ENCODE measurements at places on chromosomes 5 and 9.

- DNase-seq, result no peak
These were observed 6.0 kb upstream of the PRRT1B start for GRCh38 chr9:131539223-131539923.

GRCh38 chr5:14665101-14665822 is 744 bp downstream of the OTULIN start:
- no peak for DNase-seq

- DNase-seq, result no peak
These were observed 238.2 kb upstream of the ADAMTS16 start for GRCh38 chr5:4901924-4902323.

DNA sequence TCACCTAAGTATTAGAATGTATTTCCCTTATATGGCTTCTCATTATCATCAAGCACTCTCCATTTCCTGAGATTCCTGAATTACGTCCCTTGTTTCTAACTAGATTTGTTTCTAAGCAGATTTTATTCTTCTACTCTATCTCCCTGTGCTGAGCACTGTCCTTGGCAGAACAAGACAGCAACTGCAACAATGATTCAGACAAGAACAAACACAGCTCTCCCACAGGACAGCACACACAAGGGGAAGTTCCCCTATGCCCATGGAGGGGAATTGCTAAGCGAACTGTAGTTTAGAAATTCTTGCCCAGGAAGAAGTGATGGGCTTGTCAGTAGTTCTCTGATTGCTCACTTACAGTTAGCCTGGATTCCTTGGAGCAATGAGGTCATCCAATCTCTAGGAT is 759.9 kb downstream of the DTWD2 start:
- DNase-seq, result no peak

- DNase-seq, result no peak
These were observed 12.3 kb downstream of the IFNA21 start for GRCh38 chr9:21154018-21154608.

GRCh38 chr9:89848060-89849040 is 243.5 kb downstream of the GADD45G start:
- no peak for DNase-seq

DNA sequence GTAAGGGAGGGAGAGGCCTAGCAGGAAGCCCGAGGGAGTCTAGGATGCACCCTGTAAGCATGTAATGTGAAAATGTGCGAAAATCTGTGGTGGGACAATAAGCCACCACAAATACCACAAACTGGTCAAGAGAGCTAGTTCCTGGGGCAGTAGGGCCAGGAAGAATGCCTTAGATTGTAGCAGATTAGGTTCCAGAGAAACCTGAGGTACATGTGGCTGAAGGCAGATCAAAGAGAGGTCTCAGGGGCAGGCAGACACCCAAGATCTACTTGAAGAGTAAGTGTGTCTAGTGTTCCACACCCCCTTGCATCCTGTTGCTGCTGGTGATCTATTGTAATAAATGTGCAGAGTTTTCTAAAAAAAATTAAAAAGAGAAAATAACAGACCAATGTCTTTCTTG is 1677.3 kb upstream of the CDH6 start:
- DNase-seq, result no peak

- DNase-seq, result no peak
These were observed 3.2 kb upstream of the HMGCS1 start for GRCh38 chr5:43316421-43316820.

- DNase-seq, result no peak
These were observed 16.5 kb downstream of the SH3TC2 start for GRCh38 chr5:149046196-149046829.

- DNase-seq, result no peak
These were observed 37.7 kb upstream of the RAPGEF6 start for GRCh38 chr5:131672776-131673175.

GRCh38 chr5:143177263-143177983 is 226.1 kb downstream of the NR3C1 start:
- no peak for DNase-seq

DNA sequence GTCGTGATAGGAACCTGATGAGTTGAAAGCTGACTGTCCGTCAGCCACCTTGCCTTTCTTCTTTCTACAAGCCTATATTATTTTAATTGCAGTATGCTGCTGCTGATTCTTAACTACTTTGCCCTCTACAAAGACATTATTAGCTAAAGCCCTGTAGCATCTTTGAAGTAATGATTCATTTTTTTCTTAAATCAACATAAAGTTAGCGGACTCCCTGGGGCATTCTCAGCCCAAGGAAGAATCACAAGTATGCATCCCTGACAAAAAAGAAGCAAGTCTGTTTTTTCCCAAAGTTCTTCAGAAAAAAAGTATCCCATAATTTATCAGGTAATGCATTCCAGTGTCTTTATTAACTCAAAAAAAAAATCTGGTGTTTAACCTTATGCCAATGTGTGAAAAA is 69.5 kb upstream of the TAS2R1 start:
- no peak for DNase-seq

GRCh38 chr5:91109634-91110033 is 273.5 kb downstream of the ARRDC3 start:
- no peak for DNase-seq

- no peak for DNase-seq
These were observed 64.2 kb downstream of the FGF18 start for GRCh38 chr5:171483551-171484135.

GRCh38 chr9:12785260-12785770 is 10.5 kb downstream of the LURAP1L start:
- no peak for DNase-seq

- no peak for DNase-seq
These were observed 2287.4 kb upstream of the WWC1 start for GRCh38 chr5:166004006-166004405.

- DNase-seq, result no peak
These were observed 401.2 kb downstream of the KIAA0825 start for GRCh38 chr5:94217216-94217615.

Measured in activated naive CD4-positive, alpha-beta T cell (primary cell).